Stimulated activated naive CD8-positive, alpha-beta T cell treated with anti-CD3 and anti-CD28 coated beads, Interleukin-15, Interleukin-2, amounts not matched to agents 100 U/mL and 50 U/mL, for 24 hours (primary cell): ENCODE measurements at places on chromosomes 11 and 22.

GRCh38 chr11:134356656-134357544 lies 25.1 kb downstream of the GLB1L2 start:
- DNase-seq: no peak

DNA sequence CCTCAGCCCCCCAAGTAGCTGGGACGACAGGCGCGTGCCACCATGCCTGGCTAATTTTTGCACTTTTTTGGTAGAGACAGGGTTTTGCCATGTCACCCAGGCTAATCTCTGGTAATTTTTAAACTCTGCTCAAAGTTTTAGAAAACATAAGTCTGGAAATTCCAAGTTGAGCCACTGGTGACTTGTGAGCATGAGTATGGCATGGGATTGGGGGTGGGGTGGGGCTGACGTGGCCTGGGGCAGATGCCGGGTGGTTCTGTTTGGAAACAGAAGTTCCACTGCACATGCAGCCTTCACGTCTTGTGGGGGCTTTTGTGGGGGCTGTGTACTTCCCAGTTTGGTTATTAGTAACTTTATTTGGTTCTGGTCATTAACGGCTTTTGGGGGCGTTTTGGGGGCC lies 67.3 kb downstream of the PTPRJ start:
- no peak for DNase-seq

DNA sequence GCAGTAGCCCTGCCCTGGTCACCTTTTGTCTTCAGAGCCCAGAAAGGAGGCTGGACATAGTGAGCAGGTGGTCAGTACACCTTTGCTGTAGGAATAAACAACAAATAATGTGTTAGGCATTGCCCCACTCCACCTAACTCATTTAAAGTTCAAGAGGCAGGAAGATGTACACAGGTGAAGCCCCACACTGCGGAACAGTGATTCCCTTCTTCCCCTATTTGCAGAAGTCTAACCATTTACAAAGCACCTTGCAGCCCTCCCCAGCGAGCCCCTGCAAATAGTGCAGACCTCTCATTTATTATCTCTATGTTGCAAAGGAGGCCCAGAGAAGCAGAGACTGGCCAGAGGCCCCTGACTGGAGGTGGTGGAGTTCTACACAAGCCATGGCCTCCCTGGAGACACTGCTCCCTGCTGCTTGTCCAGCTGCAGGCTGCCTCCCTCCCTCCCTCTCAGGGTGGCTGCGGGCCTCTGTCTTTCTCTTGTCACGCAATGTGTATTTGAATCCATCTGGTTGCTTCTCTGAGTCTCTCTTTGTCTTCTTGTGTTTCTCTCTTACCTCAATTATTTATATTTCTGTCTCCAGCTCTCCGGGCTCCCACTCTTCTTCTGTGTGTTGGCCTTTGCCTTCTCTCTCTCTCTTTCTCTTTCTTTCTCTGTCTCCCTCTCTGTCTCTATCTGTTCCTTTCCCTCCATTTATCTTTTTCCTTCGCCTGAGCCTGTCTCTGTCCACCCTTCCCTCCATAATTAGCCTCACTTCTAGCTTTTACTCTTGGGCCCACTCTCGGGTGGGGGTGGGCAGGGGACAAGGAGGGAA lies 59.1 kb upstream of the PRDM11 start:
- no peak for DNase-seq

DNA sequence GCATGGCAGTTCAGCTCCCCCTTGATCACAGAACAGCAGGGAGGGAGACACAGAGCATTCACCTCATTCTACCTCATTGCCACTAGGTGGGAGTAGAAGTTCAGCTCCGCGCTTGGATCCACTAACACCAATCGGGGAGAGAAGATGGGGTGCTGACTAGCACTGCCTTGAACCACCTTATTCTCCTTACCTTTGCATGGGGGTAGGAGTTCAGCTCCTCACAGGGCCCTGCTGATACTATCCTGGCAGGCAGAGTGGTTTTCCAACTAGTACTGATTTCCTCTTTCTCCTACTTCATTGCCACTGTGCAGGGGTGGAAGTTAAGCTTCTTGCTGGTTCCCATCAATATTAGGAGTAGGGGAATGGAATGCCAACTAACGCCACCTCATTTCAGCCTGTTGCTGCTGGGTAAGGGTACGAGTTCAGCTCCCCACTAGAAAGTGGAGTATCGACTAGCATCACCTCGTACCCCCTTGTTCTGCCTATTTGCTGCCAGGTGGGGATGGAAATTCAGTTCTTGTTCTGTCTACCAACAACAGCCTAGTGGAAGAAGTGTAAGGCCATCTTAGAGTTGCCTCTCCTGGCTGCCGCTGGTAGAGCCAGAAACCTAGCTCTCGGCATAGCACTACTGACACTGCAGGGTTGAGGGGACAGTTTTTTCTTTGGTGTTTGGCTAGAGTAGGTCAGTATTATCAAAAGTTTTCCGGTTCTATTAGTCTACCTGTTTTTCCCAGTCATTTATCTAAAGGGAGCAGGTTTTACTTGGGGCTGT lies 550.9 kb upstream of the CCDC90B start:
- peak; percentile 6 for DNase-seq

DNA sequence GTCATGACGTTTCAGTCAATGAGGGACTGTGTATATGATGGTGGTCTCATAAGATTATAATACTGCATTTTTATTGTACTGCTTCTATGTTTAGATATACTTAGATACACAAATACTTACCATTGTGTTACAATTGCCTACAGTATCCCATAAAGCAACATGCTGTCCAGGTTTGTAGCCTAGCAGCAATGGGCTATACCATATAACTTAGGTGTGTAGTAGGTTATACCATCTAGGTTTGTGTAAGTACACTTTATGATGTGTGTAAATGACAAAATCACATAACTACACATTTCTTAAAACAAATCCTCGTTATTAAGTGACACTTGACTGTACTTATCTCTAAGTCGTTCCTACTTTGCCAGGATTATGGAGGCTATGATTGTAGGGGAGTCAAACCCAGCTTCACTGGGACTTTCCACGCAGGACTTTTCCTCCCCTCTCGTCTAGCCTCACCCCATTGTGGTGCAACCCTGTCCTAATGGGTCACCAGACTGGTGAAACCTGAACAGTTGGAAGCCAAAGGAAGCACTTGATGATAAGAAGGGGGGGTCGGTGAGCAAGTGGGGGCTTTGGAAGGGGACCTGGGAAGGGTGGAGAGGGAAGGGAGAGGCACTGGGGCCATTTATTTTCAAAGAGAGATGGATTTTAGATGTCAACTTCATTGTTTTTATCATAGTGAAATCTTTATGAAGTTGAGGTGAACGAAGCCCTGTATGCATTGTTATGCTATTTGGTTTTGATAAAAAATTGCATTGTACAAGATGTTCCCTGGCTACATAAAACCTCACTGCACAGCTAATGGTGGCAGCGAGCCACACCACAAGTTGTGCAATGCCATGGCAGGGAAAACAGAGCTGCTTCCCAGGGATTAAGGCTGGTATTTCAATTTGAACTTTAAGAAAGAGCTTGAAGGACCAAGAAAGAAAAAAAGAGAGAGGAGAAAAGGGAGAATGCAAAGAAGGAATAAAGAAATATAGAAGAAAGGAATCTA lies 129.1 kb downstream of the EHF start:
- no peak for DNase-seq

- DNase-seq: no peak
Observed at GRCh38 chr11:121884626-121885025, 231.4 kb downstream of the BLID start.

- DNase-seq: no peak
Observed at GRCh38 chr11:88402784-88403183, 65.2 kb upstream of the CTSC start.

DNA sequence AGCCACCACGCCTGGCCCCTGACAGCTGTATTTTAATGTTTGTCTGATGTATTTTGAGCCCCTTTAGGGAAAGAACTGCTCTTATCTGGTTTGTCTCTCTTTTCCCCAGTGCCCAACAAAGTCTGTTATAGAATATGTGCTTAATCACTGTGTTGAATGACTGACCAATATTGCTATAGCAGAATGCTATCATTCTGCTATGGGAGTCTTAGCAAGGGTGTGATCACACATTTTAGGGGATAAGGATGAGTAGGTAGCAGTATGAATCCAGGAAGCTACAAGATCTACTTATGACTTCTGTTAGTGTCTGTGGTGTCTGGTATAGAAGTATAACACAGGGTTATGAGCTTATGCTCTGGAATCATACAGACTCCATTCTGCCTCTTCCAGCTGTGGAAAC lies 117.5 kb upstream of the RRM1 start:
- DNase-seq: no peak

- DNase-seq: no peak
Observed at GRCh38 chr11:94793822-94794221, 25.7 kb downstream of the AMOTL1 start.

DNA sequence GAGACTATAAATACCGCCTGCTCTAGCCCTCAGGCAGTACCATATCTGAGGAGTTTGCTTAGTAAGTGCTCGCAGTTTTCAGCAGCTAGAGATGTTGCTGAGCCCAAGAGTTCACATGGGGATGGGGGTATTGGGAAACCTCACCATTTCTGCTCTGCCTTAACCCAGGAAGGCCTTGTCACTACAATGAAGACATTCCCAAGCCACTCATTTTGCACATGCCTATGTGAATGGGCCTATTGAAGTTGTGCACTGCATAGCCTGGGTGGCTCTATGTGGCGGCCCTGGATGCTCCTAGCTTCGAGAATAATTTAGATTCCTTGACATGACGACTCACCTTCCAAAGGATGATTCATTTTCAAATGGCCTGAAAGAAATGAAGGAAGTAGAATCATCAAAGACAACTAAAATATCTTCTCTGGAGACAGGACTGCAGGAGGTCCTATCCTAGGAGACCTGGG lies 163.4 kb downstream of the ADAMTS15 start:
- DNase-seq: no peak

DNA sequence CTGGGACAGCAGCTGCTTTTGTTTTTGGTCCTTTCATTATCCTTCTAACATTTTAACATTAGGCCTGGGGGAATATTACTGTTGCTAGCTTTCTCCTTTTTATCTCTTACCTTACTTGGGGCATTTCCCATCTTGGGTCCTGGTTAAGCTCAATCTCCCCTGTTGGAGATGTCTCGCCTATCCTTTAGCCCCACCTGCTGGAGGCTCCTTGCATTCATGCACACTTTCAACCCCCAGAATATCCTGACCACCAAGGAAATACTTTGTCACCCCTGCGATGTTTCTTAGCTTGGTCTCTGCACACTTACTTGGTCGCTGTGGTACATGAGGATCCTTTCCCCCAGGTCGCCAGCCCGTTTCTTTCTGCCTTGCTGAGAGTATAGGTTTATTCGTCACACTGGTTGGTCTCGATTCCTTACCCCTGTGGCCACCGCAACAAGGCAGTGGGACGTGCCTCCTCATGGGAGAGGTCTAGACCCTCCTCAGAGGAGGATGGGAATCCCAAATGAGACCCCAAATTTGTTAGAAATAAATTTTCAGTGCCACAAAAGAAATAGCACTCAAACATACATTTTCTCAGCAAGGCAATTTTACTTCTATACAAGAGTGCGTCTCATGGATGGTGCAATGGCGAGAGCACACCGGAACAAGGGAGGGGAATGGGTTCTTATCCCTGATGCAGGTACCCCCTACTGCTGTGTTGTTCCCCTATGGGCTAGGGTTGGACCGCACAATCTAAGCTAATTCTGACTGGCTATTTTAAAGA lies 5.4 kb upstream of the TXN2 start:
- DNase-seq: peak; percentile 75
